ENCODE measurements at places on chromosomes 3 and 15.

- no peak for DNase-seq
Measured at GRCh38 chr3:24088782-24089181, 143.7 kb downstream of the NR1D2 start.

DNA sequence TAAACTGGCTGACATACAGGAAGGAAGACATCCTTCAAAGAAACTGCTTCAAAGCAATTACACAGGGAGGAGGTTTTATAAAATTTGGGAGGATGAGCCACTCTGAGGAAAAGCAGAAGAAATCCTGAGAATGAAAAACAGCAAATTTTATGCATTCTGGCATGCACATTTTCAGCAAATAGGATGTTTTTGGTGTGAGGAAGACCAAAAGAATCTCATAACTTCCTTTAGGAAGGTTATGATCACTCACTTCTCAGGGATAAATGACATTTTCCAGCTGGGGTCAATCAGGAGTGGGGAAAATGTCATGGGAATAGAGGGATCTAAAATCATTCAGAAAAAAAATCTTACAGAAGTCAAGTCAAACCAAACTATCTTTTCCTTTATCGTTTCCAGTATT lies 371.7 kb upstream of the CNTN6 start:
- no peak for DNase-seq

- DNase-seq = no peak
Measured at GRCh38 chr15:98889930-98890695, 117.5 kb downstream of the PGPEP1L start.

DNA sequence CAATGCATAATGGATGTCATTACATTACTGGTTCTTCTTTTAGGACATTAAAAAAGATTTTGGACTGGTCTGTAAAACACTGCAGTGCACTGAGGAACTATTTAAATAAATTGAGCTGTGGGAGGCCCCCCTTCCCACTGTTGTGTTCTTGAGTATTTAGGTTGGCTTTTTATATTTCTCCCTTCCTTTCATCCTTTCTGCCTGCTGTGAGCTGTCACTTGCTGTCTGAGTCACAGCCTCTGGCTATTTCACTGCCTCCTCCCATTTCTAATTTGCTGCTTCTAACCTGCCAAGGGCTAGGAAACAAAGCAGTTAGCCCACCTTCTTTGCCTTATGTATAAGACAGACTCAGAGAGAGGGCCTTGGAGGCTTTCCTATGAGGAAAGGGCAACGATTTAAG lies 89.0 kb upstream of the FNDC3B start:
- no peak for DNase-seq

DNA sequence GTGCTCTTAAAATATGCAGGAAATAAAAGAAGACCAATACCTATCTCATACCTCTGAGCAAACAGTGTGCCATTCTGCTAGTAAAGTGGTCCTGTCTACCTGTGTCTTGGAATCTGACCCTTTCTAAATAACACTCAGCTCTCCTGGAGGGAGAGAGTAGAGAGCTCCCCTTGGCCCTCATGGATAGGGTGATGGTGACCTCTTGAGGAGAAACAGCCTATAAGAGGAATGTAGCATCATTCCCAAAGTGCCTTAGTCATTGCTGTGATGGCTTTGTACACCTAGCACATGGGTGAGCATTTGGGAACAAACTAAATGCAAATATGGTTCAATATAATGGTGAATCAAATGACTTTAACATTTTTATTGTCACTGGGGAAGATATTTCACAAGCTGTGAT lies 10.0 kb downstream of the SNTN start:
- no peak for DNase-seq

DNA sequence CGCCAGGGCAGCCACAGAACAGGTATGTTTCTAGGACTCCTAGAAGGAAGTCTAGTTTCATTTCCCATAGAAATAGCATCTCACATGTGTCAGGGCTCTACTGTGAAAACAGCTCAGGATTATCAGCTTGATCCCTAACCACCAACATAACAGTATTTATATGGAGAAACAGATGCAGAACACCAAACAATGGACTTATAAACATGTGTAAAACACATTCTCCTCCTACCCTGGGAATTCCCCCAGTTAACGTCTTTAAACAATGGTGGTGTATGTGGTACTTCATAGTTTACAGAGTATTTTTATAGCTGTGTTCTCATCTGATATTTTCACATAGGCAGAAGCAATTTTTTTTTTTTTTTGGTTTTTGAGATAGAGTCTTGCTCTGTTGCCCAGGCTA lies 9.7 kb downstream of the TNFSF10 start:
- no peak for DNase-seq

GRCh38 chr3:187616307-187616972 lies 53.8 kb downstream of the SST start:
- DNase-seq = peak; percentile 23

DNA sequence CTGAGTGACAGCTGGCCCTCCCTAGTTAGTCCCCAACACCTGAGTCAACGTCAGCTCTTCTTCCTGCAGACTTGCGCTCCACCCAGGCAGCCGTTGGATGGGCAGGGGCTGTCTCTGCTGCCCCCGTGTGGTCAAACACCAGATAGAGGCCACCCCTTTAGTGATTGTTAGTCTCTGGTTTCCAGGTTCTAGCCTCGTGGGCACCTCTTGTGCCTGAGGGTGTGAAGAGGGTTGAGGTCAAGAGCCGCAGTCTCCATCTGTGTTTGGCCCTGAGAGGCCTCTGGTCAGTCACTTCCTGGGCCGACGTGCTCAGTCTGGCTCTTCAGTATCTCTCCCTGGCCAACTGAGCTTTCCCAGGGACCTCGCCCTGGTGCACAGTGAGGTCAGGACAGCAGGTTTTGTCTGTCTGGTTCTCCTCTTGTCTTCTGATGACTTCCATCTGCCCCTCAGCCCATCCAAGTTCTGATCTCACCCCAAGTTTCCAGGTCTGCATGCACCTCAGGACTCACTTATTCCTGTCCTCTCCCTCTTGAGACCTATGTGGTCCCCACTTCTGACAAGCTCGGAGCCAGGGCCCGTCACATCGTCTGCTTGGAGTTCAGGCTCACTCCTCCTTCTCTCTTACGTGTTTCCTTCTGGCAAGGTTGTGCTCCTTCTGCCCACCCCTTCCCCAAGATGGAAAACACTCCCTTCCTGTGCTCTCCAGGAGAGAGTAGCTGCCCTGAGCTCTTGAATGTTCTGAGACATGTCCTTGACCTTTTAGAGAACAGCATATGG lies 20.9 kb downstream of the CD276 start:
- DNase-seq = peak; percentile 72

DNA sequence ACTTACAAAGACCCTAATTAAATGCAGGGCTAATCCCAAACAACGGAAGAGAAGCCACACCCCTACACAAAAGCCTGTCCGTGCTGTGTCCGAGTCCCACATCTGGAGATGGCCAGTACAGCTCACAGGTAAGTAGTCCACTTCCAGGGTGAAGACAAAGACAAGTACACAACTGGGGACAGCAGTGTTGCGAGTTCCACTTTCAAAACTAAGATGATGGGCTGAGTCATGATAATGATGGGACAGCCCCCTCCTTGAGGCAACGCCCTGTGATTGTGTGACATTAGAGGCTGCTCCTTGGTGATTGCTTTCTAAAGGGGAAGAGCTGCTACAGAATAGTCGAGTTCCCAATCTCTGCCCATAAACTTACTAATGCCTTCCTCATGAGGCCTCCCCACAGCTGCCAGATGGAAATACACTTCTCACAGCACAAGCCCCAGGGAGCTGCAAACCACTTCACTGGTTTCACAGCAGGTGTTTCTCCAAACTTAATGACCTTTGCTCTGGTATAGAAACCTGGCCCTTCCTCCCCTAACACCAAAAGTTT lies 27.6 kb downstream of the RFT1 start:
- no peak for DNase-seq

- no peak for DNase-seq
Measured at GRCh38 chr3:37945807-37946530, 44.6 kb upstream of the VILL start.

GRCh38 chr3:190446573-190447279 lies 3.0 kb downstream of the TMEM207 start:
- DNase-seq = no peak

DNA sequence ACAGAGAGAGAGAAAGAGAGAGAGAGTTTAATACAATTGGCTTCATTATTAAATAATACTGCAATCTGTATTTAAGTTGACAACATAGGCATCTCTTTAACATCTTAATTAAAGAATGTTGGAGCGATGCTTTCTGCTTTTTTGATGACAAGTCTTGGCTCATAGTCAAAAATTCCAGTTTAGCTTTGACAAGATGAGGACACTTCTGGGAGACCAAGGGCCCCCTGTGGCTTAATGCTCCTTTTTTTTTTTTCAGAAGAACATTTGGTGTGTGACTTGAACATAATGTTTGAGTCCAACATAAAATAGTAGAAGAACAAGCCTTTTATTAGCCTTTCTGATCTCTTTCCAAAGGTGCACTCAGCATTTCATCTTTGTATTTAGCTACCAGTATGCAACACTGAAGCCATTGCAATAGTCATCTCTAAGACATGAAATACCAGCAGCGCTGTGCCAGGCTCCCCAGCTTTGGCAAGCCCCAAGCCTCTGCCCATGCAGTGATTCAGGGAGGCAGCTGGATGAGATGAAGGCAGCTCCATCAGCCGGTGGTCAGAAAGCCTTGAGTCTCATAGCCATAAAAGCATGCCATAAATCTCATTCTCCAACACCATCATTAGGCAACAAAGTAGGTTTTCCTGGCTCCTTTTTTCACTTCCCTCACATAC lies 349.4 kb upstream of the SEMA6D start:
- no peak for DNase-seq

- DNase-seq = peak; percentile 79
Measured at GRCh38 chr3:43691120-43691995, 620 bp downstream of the ABHD5 start.

DNA sequence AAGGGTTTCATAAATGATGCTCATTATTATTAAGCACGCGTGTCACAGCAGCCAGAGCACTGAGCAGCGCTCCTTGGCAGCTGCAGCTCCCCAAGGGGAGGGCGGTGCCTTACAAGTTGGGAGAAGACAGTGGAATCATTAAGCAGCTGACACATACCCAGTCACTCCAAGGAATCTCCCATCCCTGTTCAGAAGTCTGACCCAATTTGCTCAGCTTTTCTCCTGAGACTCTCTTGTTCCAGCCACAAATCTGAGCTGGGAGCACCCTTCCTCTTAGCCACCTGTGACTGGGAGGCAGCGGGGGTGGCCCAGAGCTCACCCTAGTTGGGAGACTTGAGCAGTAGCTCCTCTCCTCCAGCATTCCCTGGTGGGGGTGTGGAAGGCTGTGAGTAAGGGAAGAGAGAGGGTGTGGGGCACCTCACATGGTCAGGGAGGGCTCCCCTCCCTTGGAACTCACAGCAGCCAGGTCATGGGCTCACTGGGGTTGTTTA lies 64.3 kb downstream of the DUT start:
- DNase-seq = peak; percentile 72

DNA sequence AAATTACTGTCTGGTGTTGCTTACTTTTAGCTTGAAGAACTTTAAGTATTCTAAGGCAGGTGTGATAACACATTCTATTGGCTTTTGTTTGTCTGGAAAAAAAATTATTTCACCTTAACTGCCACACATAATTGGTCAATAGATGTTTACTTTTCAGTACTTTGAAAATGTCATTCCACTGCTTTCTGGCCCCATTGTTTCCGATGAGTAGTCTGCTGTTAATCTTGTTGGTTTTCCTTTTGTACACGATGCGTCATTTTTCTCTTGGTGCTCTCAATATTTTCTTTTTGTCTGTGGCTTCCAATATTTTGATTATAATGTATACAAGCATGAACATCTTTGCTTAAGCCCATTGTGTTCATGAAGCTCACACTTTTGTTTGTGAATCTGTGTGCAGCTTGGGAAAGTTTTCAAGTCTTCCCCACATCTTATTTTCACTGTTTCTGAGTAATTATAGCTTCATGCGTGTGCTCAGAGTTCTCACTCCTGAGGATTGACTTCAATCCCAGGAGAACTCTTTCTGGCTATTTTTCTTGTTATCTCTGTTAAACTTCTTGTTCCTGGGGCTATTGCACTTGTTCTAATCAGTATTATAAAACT lies 664.7 kb downstream of the IGSF11 start:
- DNase-seq = no peak

DNA sequence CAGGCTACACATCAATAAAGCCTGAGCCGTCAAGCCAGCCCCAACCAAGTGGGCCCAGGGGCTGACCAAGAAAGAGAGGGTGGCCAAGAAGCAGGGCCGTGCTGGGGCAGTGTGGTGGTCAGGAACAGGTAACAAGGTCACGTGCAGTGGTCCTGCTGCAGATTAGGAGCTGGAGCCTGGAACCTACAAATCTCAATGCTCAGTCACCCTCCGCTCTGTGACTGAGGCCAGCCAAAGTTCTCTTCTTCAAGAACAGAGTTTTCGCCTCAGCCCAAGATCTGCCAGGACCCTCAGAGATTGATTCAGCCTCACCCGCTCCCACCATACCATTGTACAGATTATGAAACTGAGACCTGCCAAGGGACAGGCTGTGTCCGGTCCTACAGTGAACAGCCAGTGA lies 26.9 kb downstream of the GRAMD2A start:
- DNase-seq = no peak

DNA sequence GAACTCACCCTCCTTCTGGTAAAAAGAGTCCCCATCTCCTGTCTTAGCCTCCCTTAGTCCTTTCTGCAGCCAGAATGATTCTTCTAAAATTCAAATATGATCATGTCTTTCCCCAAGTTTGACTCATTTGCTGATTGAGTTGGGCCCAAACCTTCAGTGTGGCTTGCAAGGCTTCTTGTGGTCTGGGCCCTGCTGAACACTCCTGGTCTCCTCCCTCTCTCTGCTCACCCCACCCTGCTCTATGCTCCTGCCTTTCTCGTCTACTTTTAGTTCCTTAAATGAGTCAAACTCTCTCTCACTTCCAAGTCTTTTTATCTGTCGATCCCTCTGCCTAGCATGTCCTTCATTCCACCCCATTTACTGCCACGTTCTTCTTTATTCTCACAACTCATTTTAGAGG lies 72.6 kb downstream of the CCR1 start:
- DNase-seq = no peak

- peak; percentile 73 for DNase-seq
Measured at GRCh38 chr3:124995460-124995994, 60.3 kb downstream of the HEG1 start.

- DNase-seq = no peak
Measured at GRCh38 chr15:97683831-97684230, 276.7 kb upstream of the ARRDC4 start.

GRCh38 chr3:72427624-72428023 lies 420.6 kb downstream of the SHQ1 start:
- DNase-seq = no peak

GRCh38 chr15:26376243-26376642 lies 396.6 kb downstream of the GABRB3 start:
- no peak for DNase-seq

GRCh38 chr15:93830221-93831080 lies 400.9 kb upstream of the MCTP2 start:
- no peak for DNase-seq

DNA sequence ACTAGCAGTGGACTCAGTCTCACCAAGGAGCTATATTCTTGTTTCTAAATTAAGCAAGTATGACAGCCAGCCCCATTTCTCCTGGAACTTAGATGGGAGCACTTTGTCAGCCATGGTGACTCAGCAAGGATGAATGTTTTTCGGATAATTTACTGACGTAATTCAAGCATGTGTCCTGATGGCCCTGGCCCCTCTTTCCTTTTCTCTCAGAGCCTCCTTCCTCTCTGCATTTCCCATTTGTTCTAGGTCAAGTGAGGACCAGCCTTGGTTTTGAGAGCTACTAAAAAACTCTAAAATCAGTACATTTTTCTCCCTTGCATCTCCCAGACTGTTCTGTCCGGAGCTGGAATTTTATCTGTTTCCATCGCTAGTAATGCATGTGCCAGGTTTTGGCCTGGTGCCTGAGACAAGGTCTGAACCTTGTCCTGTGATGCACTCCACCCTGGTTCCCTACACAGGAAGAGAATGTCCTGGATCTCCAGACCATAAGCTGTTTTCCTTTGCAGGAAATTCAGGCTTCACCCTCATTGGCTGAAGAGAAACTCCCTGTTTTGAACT lies 256.6 kb upstream of the ROPN1 start:
- DNase-seq = no peak
